ENCODE measurements at places on chromosomes 12 and 14. TPM values are rescaled to one million over a fixed set of nuclear protein-coding genes. Genes with fewer than 3 reads are reported as not detected.

SPTSSA gene
- total RNA-seq, result 13.5 TPM

RNASE7 gene
- total RNA-seq, result not detected

KRT77 gene
- total RNA-seq, result not detected

GPR65 gene
- total RNA-seq, result 17.5 TPM

EML5 gene
- 3.0 TPM for total RNA-seq

HVCN1 gene
- total RNA-seq, result 47.4 TPM

RAD9B gene
- total RNA-seq, result 3.2 TPM

P2RX7 gene
- 3.6 TPM for total RNA-seq

ADAM21 gene
- 0.23 TPM for total RNA-seq

KDM2B gene
- 55.3 TPM for total RNA-seq

PA2G4 gene
- total RNA-seq, result 552 TPM

ACTN1 gene
- total RNA-seq, result 177 TPM

ADAM20 gene
- 0.12 TPM for total RNA-seq

FOXG1 gene
- not detected for total RNA-seq

PCED1B gene
- 117 TPM for total RNA-seq

EPYC gene
- not detected for total RNA-seq

PLEK2 gene
- total RNA-seq, result 4.1 TPM

WNT5B gene
- 0.08 TPM for total RNA-seq

SLC5A8 gene
- not detected for total RNA-seq

CYP46A1 gene
- total RNA-seq, result 0.16 TPM

EPS8 gene
- total RNA-seq, result 1.3 TPM

LMNTD1 gene
- total RNA-seq, result not detected

FSCB gene
- total RNA-seq, result not detected

CIPC gene
- 10.8 TPM for total RNA-seq

Data from activated naive CD8-positive, alpha-beta T cell treated with anti-CD3 and anti-CD28 coated beads for 36 hours (primary cell).